ENCODE measurements at places on chromosomes 16 and 17. TPM values are rescaled to one million over a fixed set of nuclear protein-coding genes. Genes with fewer than 3 reads are reported as not detected.

Gene SLC12A3
- not detected for total RNA-seq

DNA sequence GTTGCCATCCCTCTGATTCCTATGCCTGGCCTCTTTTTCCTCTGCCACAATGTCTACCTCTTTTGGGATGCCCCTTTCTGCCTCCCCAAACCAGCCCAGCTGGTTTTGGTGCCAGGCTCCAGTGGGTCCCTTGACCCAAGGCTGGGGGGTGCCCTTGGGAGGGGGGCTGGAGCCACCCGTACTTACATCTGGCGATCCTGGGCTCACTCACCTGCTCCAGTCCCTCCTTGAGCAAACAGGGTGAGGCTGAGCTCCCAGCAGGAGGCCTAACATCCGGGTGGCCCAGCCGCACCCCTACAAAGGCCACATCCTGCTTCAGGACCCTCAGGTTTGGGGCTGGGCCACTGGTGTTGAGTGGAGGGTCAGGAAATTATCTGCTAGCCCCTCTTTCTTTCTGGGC, 1.2 kb downstream of the ERN2 start:
- H3K36me3 ChIP-seq = no peaks in the 10 kb centered on the region
- H3K27ac ChIP-seq = no peak overlapping the region
- H3K4me3 ChIP-seq = no peak overlapping the region
- peaks cover 45% of the 10 kb centered on the region for H3K27me3 ChIP-seq
- H3K4me1 ChIP-seq = no peaks in the 10 kb centered on the region
- DNase-seq = no peak

- peaks cover 1% of the 10 kb centered on the region for H3K27me3 ChIP-seq
- no peaks in the 10 kb centered on the region for H3K36me3 ChIP-seq
- no peak for DNase-seq
- H3K27ac ChIP-seq = no peak overlapping the region
- peaks cover 33% of the 10 kb centered on the region for H3K4me1 ChIP-seq
- H3K4me3 ChIP-seq = no peak overlapping the region
These were observed 18.5 kb upstream of the RHOT1 start for GRCh38 chr17:32123782-32124181.

GRCh38 chr16:12158428-12158827, 181.9 kb downstream of the SNX29 start:
- peak overlapping the region; percentile 72 for H3K4me3 ChIP-seq
- peak; percentile 94 for DNase-seq
- peaks cover 2% of the 10 kb centered on the region for H3K27me3 ChIP-seq

DNA sequence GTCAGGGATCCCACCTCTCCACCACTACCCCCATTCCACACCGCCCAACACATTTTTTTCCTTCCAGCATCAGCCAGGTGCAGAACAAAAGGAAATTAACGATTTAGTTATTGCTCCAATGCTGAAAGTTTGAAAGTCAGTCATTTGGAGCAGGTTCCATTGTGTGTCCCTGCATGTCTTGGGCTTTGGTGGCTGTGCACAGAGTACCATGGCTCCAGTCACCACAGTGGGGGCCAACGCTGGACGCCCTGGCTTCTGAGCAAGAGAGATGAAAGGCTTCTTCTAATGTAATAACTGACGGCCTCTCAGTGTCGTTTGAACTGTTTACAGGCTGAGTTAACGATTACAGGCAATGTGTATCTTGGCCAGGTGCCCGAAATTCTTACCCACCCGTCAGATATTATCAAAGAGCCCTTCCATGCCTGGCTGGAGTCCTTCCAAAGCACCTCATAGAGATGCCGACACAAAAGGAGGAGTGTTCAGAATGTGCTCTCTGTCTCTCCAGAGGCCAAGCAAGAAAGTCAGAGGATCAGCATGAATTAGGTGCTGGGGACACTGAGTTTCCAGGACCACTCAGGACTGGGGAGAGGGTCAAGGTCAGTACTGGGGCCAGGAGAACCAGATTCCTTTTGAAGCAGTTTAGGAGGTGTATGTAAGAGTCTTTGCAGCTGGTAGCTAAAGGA, 25.9 kb downstream of the RNF43 start:
- H3K4me1 ChIP-seq = no peaks in the 10 kb centered on the region
- H3K27ac ChIP-seq = no peak overlapping the region
- no peaks in the 10 kb centered on the region for H3K36me3 ChIP-seq
- DNase-seq = no peak
- peaks cover 39% of the 10 kb centered on the region for H3K27me3 ChIP-seq

Gene PTGES3L
- total RNA-seq = 1.6 TPM

DNA sequence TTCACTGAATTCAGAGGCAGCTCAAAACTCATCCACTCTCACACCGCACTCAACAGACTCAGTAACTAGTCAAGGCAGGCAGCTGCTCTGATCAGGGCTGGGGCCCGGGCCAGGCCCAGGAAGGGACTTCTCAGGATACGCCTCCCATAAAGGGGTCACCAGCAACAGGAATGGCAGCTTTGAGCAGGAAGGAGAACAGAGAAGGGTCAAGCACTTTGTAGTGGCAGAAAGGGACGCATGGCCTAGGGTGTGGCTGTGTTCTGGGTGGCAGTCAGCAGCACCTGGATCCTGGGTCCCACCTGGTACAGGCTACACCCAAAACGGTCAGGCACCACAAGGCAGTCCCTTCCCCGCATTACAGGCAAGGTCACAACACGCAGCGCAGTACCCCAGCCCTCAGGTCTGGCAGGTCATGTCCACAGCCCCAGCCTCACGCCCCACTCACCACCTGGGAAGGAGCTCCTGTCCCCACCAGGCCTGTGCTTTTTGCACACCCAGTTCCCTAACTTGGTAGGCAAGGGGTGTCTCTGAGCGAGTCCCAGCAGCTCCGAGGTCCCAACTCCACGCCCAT, 99.7 kb downstream of the ZNF778 start:
- H3K27me3 ChIP-seq = peaks cover 11% of the 10 kb centered on the region
- H3K4me3 ChIP-seq = peak overlapping the region; percentile 77
- peaks cover 47% of the 10 kb centered on the region for H3K36me3 ChIP-seq
- peak overlapping the region; percentile 99 for H3K27ac ChIP-seq
- DNase-seq = no peak

Gene CDK10
- total RNA-seq = 52.0 TPM

GRCh38 chr17:9897372-9897968, 7.6 kb downstream of the RCVRN start:
- peaks cover 18% of the 10 kb centered on the region for H3K27me3 ChIP-seq
- DNase-seq = no peak
- H3K27ac ChIP-seq = no peak overlapping the region
- H3K36me3 ChIP-seq = no peaks in the 10 kb centered on the region

Gene CAPNS2
- 0.26 TPM for total RNA-seq

GRCh38 chr17:40298726-40299125, 10.3 kb upstream of the RARA start:
- H3K27me3 ChIP-seq = no peaks in the 10 kb centered on the region
- H3K4me3 ChIP-seq = peak overlapping the region; percentile 49
- H3K36me3 ChIP-seq = peaks cover 9% of the 10 kb centered on the region
- H3K4me1 ChIP-seq = peaks cover 41% of the 10 kb centered on the region
- peak; percentile 46 for DNase-seq
- peak overlapping the region; percentile 58 for H3K27ac ChIP-seq

GRCh38 chr17:45319239-45319703, 2.5 kb upstream of the MAP3K14 start:
- H3K4me1 ChIP-seq = peaks cover 70% of the 10 kb centered on the region
- H3K36me3 ChIP-seq = peaks cover 14% of the 10 kb centered on the region
- DNase-seq = peak; percentile 84
- H3K4me3 ChIP-seq = peak overlapping the region; percentile 61
- H3K27ac ChIP-seq = peak overlapping the region; percentile 94

GRCh38 chr16:74868501-74868900, 93.9 kb upstream of the FA2H start:
- peaks cover 27% of the 10 kb centered on the region for H3K4me1 ChIP-seq
- DNase-seq = peak; percentile 18
- peak overlapping the region; percentile 83 for H3K27ac ChIP-seq
- H3K36me3 ChIP-seq = peaks cover 5% of the 10 kb centered on the region
- H3K4me3 ChIP-seq = peak overlapping the region; percentile 39

- peak overlapping the region; percentile 49 for H3K4me3 ChIP-seq
- H3K36me3 ChIP-seq = peaks cover 40% of the 10 kb centered on the region
- no peaks in the 10 kb centered on the region for H3K27me3 ChIP-seq
- H3K4me1 ChIP-seq = peaks cover 42% of the 10 kb centered on the region
- DNase-seq = peak; percentile 30
These were observed 13.5 kb downstream of the KIAA0753 start for GRCh38 chr17:6627019-6627418.

DNA sequence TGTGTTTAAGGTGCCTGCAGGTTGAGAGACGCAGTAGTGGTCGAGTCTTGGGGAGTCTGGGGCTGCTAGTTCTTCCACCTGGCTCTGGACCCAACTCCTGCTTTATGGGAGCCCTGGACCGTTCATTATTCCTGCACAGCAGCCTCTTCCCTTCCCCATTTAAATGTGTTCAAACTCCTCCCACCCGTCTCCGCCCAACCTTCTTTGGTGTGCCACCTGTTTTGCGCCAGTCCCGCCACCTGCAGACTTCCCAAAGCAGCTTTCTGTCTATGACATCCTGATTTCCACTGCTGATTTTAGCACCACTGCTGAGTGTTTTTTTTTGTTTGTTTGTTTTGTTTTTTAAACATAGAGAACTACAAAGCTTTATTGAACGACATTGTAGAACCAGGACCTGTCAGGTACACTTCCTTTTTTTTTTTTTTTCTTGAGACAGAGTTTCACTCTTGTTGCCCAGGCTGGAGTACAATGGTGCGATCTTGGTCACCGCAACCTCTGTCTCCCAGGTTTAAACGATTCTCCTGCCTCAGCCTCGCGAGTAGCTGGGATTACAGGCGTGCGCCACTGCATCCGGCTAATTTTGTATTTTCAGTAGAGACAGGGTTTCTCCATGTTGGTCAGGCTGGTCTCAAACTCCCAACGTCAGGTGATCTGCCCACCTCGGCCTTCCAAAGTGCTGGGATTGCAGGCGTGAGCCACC, 12.8 kb downstream of the ADORA2B start:
- H3K27me3 ChIP-seq = peaks cover 5% of the 10 kb centered on the region
- H3K27ac ChIP-seq = peak overlapping the region; percentile 77
- H3K4me1 ChIP-seq = peaks cover 60% of the 10 kb centered on the region
- DNase-seq = no peak
- peaks cover 16% of the 10 kb centered on the region for H3K36me3 ChIP-seq

DNA sequence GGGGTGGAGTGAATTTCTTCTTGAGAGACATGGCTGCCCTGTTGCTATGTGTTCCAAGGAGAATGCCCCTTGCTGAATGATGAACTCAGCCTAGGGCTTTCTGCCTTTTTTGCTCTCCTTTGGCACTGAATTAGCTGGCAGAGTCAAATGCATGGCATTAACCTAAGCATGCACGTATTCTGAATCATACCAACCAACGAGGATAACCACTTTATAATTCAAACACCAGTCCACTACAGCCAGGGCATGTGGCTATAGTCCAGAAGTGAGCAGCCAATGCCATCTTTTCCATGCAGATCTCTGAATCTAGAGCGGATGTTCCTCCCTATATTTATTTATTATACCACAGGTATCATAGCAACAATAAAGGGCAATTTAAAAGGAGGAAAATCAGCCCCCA, 15.7 kb downstream of the TMIGD1 start:
- no peak overlapping the region for H3K4me3 ChIP-seq
- no peaks in the 10 kb centered on the region for H3K36me3 ChIP-seq
- no peak overlapping the region for H3K27ac ChIP-seq
- H3K27me3 ChIP-seq = peaks cover 21% of the 10 kb centered on the region
- DNase-seq = no peak

Gene TTYH2
- total RNA-seq = 2.9 TPM

GRCh38 chr17:66602659-66603384, 232.1 kb upstream of the CACNG5 start:
- peak overlapping the region; percentile 63 for H3K27ac ChIP-seq
- peak overlapping the region; percentile 3 for H3K4me3 ChIP-seq
- H3K27me3 ChIP-seq = peaks cover 3% of the 10 kb centered on the region
- H3K4me1 ChIP-seq = peaks cover 36% of the 10 kb centered on the region
- DNase-seq = peak; percentile 24
- H3K36me3 ChIP-seq = peaks cover 9% of the 10 kb centered on the region

DNA sequence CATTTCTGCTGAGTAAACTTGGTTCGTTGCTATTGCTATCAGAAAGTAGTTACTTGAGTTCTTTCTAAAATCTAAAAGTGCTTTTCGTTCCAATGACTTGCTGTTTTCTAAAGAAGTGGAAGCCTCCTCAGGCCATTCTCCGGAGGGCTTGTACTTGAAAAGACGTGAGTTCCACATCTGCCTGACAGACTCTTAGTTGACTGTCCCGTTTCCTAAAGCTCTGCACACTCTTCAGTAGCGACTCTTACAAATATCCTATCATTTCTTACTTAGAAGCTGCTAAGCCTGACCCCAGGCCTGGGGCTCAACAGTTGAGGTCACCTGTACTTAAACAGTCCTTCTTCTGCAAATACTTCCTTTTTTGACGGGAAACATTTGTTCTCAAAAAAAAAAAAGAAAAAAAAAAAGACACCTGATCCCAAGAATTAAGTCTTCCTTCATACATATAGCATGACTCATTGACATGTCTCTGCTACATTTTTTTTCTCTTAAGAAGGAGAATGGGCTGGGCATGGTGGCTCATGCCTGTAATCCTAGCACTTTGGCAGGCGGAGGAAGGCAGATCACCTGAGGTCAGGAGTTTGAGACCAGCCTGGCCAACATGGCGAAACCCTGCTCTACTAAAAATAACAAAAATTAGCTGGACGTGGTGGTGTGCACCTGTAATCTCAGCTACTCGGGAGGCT, 61.5 kb downstream of the DHRS7C start:
- H3K4me3 ChIP-seq = no peak overlapping the region
- peaks cover 26% of the 10 kb centered on the region for H3K27me3 ChIP-seq
- DNase-seq = no peak
- peaks cover 5% of the 10 kb centered on the region for H3K4me1 ChIP-seq

Gene HOXB1
- not detected for total RNA-seq

Gene ITFG1
- 101 TPM for total RNA-seq

GRCh38 chr17:75318211-75318610, 29.0 kb upstream of the SLC25A19 start:
- peaks cover 8% of the 10 kb centered on the region for H3K27me3 ChIP-seq
- H3K27ac ChIP-seq = no peak overlapping the region
- H3K4me3 ChIP-seq = no peak overlapping the region
- H3K4me1 ChIP-seq = no peaks in the 10 kb centered on the region
- peaks cover 14% of the 10 kb centered on the region for H3K36me3 ChIP-seq

DNA sequence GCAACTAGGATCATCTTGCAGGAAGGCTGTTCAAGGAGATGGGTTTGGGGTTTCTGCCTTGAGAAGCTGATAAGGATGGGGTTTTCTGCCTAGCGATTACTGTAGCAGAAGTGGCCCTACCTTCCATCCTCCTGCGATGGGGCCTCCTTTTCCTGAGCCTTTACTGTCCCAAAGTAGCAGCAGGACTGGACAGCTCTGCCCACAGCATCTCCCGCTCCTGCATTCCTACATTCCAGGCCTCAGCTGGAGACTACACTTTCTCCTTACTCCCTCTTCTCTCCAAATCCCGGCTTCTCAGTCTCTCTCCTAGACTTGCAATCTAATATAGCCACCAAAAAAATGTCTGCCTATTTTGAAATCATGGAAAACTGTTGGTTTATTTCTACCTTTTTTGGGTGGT, 355.4 kb downstream of the CA10 start:
- no peak for DNase-seq
- no peaks in the 10 kb centered on the region for H3K27me3 ChIP-seq
- H3K36me3 ChIP-seq = no peaks in the 10 kb centered on the region
- H3K27ac ChIP-seq = no peak overlapping the region
- H3K4me3 ChIP-seq = no peak overlapping the region
- H3K4me1 ChIP-seq = no peaks in the 10 kb centered on the region

Gene SYCE1L
- total RNA-seq = not detected
